ENCODE measurements at places on chromosomes 7 and 10. TPM values are rescaled to one million over a fixed set of nuclear protein-coding genes. Genes with fewer than 3 reads are reported as not detected.

GRCh38 chr7:2476776-2477446, 713 bp upstream of the GRIFIN start:
- DNase-seq: no peak

GRCh38 chr10:123204127-123204461, 49.9 kb downstream of the BUB3 start:
- no peak for DNase-seq

DNA sequence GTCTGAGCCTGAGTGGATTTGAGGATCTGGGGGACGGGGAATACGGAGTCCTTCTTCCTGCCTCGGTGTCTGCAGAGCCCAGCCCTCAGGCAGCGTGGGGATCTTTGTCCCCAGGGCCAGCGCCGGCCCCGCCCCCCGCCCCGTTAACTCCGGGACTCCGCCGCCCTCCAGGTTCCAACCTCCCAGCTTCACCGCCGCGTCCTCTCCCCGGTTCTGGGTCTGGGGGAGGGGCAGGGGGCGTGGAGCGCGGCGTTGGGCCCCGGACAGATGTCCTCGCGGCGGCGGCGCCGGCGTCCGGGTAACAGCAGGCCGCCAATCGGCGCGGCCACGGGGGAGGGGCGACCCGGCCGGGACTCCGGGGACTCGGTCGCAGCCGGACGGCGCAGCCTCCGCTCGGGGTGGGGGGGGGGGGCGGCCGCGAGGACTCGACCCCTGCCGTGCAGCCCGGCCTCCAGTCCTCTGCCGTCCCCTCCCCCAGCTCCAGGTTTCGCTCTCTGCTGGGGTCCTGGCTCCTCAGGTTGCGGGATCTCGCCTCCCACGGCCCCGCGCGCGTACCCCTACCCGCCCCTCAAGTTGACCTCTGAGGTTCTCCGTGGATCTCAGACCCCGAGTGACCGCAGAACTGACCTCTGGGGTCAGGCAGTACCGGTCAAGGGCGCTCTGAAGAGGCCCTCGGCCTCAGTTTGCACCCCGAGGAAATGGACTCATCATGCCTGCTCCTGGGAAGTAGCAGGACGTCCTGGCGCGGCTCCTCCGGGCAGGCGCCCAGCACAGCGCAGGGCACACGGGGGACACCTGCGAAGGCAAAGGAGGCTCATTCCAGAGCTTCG, 2.3 kb upstream of the ELFN1 start:
- no peak for DNase-seq

- DNase-seq: peak; percentile 50
These were observed 60.6 kb upstream of the MSMB start for GRCh38 chr10:46106410-46107255.

The C10orf88 gene
- 5.9 TPM for polyA plus RNA-seq

DNA sequence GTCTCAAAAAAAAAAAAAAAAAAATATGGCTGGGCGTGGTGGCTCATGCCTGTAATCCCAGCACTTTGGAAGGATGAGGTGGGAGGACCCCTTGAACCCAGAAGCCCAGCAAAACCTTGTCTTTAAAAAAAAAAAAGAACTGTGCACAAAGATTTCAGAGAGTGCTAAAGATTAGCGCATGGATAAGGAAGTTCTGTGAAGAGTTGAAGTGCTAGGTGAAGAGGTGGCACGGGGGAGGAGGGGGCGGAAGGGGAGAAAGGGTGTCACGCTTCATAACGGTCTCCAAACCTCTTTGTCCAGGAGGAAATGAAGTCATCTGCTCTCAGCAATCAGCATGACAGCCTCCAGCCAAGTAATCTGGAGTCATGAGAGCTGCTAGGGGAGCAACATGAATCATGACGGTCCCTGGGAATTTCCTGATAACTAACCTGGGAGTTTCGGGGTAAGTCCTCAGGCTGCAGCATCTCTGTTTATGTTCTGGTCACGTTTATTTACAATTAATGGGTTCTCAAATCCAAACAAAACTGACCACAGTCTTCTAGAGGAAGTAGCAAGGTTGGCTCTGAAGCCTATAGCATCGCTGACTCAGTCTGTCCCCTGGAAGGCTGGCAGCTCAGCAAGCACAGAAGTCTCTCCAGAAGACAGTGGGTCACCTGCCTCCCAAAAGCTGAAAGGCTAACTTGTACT, 1.9 kb upstream of the PLAU start:
- peak; percentile 54 for DNase-seq

The AGR2 gene
- not detected for polyA plus RNA-seq

DNA sequence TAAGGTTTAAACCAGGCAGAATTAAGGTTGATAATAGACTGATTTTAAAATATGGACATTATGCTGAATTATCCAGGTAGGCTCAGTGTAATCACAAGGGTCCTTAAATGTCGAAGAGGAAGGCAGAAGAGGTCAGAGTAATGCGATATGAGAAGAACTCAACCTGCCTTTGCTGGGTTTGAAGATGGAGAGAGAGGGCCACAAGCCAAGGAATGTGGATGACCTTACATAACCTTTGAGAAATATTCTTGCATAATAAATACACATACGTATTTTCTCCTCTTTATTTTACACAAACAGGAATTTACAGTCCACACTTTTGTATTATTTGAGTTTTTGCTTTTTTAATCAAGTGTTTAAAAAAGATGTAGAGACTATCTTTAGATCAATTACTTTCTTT, 88.5 kb downstream of the ST7 start:
- no peak for DNase-seq

- no peak for DNase-seq
These were observed 89.3 kb downstream of the MRPL32 start for GRCh38 chr7:43021431-43021830.

- DNase-seq: no peak
These were observed 228.7 kb upstream of the PTN start for GRCh38 chr7:137572056-137572784.

DNA sequence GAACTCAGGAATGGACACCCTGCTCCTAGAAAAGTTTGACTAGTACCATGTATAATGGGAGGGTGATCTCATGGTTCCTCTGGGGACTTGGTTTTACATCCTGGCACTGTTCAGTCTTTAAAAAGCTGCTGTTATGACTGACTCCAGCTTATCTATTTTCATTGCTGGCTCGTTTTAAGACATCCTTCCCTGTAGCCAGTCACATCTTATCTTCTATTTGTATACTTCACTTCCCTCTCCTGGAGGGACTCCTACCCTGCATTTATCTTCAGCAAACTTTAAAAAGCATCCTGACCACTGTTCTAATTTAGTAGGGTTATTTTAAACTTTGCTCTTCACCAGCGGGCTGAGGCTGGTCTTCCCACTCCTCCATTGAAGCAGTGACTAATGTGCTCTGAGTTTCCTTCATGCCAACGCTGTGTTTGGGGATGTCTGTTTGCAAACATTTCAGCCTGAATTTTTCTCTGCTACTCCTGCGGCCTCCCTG, 72.9 kb upstream of the ARMC3 start:
- DNase-seq: no peak

The VSTM4 gene
- 0.03 TPM for polyA plus RNA-seq

The POMZP3 gene
- polyA plus RNA-seq: 10.9 TPM

GRCh38 chr7:142771353-142771723, 568 bp downstream of the PRSS2 start:
- no peak for DNase-seq

- DNase-seq: no peak
These were observed 3.2 kb upstream of the SUPV3L1 start for GRCh38 chr10:69176823-69177222.

The SUGCT gene
- polyA plus RNA-seq: not detected

- DNase-seq: no peak
These were observed 32.4 kb upstream of the HSPA12A start for GRCh38 chr10:116774728-116775151.

DNA sequence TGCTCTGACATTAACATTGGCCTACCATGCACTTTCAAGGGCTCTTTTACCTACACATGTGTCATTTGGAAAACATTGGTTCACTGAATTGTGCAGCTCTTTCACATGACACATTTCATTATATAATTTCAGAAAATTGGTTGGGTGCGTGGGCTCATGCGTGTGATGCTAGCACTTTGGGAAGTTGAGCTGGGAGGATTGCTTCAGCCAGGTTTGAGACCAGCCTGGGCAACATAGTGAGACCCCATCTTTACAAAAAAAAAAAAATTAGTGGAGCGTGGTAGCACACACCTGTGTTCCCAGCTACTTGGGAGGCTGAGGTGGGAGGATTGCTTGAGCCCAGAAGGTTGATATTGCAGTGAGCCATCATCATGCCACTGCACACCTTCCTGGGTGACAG, 3.9 kb downstream of the TASOR2 start:
- no peak for DNase-seq

The MRC1 gene
- not detected for polyA plus RNA-seq

The DEPP1 gene
- polyA plus RNA-seq: not detected

DNA sequence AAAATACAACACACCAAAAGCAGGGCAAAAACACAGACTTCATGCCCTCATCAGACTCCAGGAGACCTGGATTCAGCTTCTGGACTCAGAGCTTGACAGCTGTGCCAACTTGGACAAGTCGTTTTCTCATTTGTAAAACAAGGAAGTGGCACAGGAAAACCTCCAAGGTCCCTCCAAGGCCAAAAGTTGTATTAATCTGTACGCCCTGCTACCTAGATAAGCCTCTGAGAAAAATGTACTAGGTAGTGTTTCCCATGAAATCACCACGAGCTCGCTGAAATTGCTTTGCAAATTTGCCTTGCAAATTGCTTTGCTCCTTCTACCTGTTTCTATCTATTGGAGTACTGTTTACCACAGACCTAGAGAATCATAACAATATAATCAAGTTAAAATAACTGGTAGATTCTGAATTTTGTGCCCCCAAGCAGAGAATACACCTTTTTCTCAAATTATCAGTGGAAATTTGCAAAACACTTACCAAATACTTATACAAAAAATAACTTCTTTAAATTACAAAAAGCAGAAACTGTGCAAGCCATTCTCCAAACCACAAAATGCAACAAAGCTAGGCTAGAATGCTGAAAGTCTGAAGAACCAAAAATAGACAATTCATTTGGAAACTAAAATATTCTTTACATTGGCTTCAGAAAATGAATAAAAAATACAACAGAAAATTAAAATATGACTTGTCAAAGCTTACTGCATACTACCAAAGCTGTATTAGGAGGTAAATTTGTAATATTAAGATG, 158.1 kb upstream of the CHST15 start:
- no peak for DNase-seq

DNA sequence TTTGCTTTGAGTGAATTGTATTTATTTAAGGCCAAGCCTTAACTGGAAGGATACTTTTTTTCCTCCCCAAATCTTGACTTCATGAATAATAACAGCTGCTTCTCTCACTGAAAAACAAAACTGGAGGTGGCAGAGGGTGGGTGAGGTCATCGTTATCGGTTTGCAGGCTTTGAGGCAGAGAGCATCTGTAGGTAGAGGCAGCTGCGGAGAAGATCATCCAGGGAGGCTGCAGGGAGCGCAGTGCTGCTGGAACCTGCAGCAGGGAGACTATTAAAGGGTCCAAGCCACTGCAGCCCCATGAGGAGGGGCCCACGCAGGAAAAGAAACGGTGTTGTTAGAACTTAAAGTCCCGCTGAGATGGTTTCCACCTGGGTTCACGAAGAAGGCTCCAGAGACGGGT, 112.1 kb upstream of the SDK1 start:
- DNase-seq: no peak

DNA sequence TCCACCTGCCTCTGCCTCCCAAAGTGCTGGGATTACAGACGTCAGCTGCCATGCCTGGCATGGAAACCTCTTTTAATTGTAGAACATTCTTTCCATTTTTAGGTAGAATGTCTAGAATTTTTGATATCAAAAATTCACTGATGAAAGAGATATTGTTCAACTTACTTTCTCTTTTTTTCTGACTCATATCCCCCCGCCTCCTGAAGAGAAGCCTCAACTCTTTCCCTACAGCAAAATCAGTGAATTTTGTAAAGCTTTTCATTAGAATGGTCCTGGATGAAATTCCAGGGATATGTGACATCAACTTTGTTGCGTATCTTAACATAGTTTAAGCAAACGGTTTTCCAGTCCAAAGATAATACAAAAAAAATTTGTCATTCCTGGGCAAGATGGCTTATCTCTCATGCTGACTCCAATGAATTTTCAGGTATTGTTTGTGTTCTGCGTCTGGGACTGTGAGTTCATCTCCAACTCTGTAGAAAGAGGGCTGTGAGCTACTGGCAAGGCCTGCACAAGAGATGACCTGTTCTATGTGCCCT, 256.8 kb downstream of the BMPER start:
- DNase-seq: no peak

The UROS gene
- polyA plus RNA-seq: 118 TPM

The CRHR2 gene
- not detected for polyA plus RNA-seq

The FAM149B1 gene
- polyA plus RNA-seq: 4.5 TPM

- DNase-seq: no peak
These were observed 116.3 kb downstream of the ALOX5 start for GRCh38 chr10:45490277-45490676.

DNA sequence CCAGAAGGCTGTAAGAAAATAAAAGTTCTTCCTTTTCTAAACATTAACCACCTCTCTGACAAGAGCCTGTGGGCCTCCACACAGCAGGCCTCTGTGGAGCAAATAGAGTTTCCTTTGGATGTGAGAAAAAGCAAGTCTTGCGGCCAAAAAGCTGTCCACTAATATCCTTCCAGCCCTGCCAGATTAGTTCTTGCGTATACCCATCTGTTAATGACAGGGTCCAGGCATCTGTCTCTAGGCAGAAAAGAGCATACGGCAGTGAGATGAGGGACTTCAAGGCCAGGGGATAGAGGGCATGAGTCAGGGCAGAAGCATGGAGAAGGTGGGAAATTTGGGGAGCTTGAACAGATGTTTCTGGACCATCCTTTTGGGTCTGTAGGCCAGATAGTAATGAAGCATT, 164.9 kb downstream of the NSUN6 start:
- no peak for DNase-seq

The NME8 gene
- 14.1 TPM for polyA plus RNA-seq

DNA sequence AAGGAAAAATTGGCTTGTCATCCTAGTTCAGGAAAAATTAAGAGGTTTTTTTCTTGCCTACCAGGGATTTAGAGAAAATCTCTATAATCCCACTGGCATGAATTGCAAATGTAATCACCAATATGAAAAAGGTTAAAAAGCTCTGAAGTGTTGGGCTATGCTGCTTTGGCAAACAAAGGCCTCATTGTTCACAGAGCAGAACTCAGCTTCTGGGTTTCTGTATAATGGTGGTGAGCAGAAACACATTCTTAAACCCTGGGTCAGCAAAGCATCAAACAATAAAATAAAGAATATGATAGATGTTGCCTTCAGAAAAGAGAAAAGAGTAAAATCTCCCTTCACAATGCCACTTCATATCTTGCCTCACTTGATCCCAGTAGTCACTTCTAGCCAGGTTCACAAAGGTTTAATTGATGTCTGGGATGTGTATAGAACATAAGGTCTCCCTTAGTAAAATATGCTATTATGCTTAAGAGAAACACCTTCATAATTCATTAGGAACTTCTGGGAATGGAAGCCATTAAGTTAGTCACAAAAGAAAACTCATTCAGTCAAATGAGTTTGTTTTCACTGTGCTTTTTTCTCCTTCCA, 1255.5 kb upstream of the PHF14 start:
- no peak for DNase-seq

Measured in immature natural killer cell (primary cell).